ENCODE measurements at places on chromosomes 16 and 17. TPM values are rescaled to one million over a fixed set of nuclear protein-coding genes. Genes with fewer than 3 reads are reported as not detected.

The MT2A gene
- total RNA-seq: 96.4 TPM

The NAE1 gene
- total RNA-seq: 53.1 TPM

The KRTAP2-3 gene
- total RNA-seq: not detected

The TP53TG3B gene
- not detected for total RNA-seq

The FBXW10B gene
- 0.15 TPM for total RNA-seq

The NPB gene
- 2.5 TPM for total RNA-seq

The BOLA2B gene
- 139 TPM for total RNA-seq

The BRIP1 gene
- total RNA-seq: 11.6 TPM

The ZSCAN10 gene
- not detected for total RNA-seq

The KRTAP4-3 gene
- not detected for total RNA-seq

The BICDL2 gene
- total RNA-seq: 0.17 TPM

The RFFL gene
- 16.7 TPM for total RNA-seq

The GRB7 gene
- 0.17 TPM for total RNA-seq

The CAPNS2 gene
- total RNA-seq: 0.99 TPM

The RPL38 gene
- 1,211 TPM for total RNA-seq

The CARD14 gene
- under 0.01 TPM for total RNA-seq

The DOK4 gene
- total RNA-seq: 35.9 TPM

The FOXL1 gene
- 27.3 TPM for total RNA-seq

The SHISA6 gene
- total RNA-seq: not detected

The AGRP gene
- total RNA-seq: not detected

The KRT36 gene
- not detected for total RNA-seq

The RTN4RL1 gene
- total RNA-seq: 0.50 TPM

The UNC13D gene
- 2.3 TPM for total RNA-seq

The RBL2 gene
- total RNA-seq: 55.4 TPM

The CD79B gene
- total RNA-seq: 0.17 TPM

The ANKRD13B gene
- total RNA-seq: 7.0 TPM

The ABAT gene
- total RNA-seq: 1.9 TPM

The SHBG gene
- total RNA-seq: 0.29 TPM

The TBC1D3K gene
- not detected for total RNA-seq

The COG7 gene
- 26.9 TPM for total RNA-seq

The ATP2A3 gene
- 6.9 TPM for total RNA-seq

The WNT3 gene
- total RNA-seq: 1.2 TPM

The KLHL10 gene
- 0.29 TPM for total RNA-seq

The HSDL1 gene
- 27.2 TPM for total RNA-seq

The CDT1 gene
- 10.9 TPM for total RNA-seq

The HAP1 gene
- total RNA-seq: under 0.01 TPM

The CDK5R1 gene
- total RNA-seq: 0.83 TPM

The ABCA8 gene
- total RNA-seq: 85.1 TPM

The KRTAP4-8 gene
- not detected for total RNA-seq

The HOXB1 gene
- total RNA-seq: not detected

The BCAR1 gene
- total RNA-seq: 59.4 TPM

The TBC1D3C gene
- not detected for total RNA-seq

The CBFA2T3 gene
- total RNA-seq: 0.17 TPM

The LAT gene
- 0.99 TPM for total RNA-seq

The CLEC19A gene
- total RNA-seq: not detected

The CFAP20 gene
- total RNA-seq: 32.0 TPM

The P2RX5 gene
- 4.1 TPM for total RNA-seq

The RND2 gene
- 0.29 TPM for total RNA-seq

The FN3K gene
- 6.9 TPM for total RNA-seq

The LDHD gene
- 2.8 TPM for total RNA-seq

The ATP2C2 gene
- not detected for total RNA-seq

The CDR2L gene
- total RNA-seq: 12.7 TPM

The SLC35G6 gene
- not detected for total RNA-seq

The NOS2 gene
- total RNA-seq: not detected

The KRT33B gene
- total RNA-seq: not detected

The ATP2A1 gene
- total RNA-seq: 0.44 TPM

The ZDHHC1 gene
- total RNA-seq: 9.9 TPM

The SAMD14 gene
- total RNA-seq: 2.2 TPM
